ENCODE measurements at places on chromosomes 5 and 9.

DNA sequence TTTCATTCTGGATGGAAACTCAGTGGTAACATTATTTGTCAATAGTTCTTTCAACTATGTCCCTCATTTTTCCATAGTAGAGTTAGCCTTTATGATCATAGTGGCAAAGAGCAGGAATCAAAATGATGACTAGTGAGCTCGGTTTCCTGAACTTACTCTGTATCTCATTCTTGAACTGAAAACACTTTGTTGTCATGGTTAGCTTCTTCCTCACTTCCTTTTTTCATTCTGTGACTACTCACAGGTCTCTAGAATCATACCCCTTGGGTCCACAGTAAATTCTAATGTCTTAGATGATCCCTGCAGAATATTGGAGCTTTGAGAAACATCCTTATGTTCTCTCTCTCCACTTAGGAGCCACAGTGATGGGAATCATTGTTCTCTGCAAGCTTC lies 29.4 kb upstream of the RECK start:
- no peak for DNase-seq

DNA sequence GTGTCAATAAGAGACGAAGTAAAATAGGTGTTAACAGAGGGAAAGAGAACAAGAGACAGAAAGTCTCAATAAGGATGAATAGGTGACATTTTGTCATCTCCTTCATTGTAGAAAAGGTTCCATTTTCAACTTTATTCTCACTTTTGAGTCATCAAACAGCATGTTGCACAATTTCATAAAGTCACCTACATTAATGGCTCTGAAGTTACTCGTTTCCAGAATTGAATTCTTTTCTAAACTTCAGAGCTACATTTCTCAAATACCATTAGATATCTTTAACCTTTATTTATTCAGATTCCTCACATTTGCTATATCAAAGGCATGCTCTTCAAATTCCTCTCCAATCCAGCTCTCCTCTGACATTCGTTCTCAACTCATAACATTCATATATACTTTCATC lies 13.1 kb downstream of the ADAMTS6 start:
- peak; percentile 7 for DNase-seq

GRCh38 chr5:118008779-118009178 lies 979.6 kb downstream of the DTWD2 start:
- DNase-seq = no peak

DNA sequence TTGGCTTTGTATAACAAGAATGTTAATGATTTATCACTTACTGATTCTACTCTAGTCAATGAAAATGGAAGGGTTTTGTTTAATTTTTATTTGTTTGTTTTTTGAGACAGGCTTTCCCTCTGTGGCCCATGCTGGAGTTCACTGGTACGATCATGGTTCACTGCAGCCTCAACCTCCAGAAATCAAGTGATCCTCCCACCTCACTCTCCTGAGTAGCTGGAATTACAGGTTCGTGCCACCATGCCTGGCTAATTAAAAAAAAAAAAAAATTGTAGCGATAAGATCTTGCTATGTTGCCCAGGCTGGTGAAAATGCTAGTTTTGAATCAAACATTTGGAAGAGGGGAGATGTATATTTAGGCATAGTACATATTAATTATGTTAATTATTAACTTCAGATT lies 209.4 kb downstream of the NFIB start:
- DNase-seq = no peak

GRCh38 chr9:129633848-129634247 lies 7.9 kb downstream of the NTMT1 start:
- no peak for DNase-seq

DNA sequence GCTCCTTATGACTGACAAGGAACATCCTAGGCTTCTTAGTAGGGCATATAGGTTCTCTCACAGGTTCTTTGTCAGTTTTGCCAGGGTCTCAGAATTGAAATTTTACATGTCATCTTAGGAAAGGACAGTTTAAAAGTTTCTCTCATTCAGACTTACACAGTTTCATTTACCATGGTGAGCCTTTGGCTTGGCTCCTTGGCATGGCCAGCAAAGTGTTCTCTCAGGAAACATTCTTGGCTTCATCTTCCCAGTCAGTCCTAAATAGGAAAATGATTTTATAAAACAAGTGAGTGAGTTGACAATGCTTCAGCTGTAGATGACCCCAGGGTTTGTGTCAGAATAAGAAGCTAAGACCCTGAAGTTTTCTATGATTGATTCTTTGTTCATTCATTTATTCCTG lies 191.6 kb downstream of the PCSK5 start:
- DNase-seq = no peak

All from AG08395 (cell line).